Stomach (tissue), 19 donors: ENCODE measurements at places on chromosomes 7 and 10. TPM values are rescaled to one million over a fixed set of nuclear protein-coding genes. Genes with fewer than 3 reads are reported as not detected.

Gene TMEM130
- total RNA-seq, result 4.1 TPM

Gene PAX2
- total RNA-seq, result not detected

Gene NEUROD6
- not detected for total RNA-seq

- DNase-seq, result no peak
- no peaks in the 10 kb centered on the region for H3K36me3 ChIP-seq
- H3K4me3 ChIP-seq, result no peak overlapping the region
- H3K27ac ChIP-seq, result no peak overlapping the region
- peaks cover 9% of the 10 kb centered on the region for H3K27me3 ChIP-seq
Observed at GRCh38 chr10:15712883-15713282, 6.8 kb downstream of the ITGA8 start.

DNA sequence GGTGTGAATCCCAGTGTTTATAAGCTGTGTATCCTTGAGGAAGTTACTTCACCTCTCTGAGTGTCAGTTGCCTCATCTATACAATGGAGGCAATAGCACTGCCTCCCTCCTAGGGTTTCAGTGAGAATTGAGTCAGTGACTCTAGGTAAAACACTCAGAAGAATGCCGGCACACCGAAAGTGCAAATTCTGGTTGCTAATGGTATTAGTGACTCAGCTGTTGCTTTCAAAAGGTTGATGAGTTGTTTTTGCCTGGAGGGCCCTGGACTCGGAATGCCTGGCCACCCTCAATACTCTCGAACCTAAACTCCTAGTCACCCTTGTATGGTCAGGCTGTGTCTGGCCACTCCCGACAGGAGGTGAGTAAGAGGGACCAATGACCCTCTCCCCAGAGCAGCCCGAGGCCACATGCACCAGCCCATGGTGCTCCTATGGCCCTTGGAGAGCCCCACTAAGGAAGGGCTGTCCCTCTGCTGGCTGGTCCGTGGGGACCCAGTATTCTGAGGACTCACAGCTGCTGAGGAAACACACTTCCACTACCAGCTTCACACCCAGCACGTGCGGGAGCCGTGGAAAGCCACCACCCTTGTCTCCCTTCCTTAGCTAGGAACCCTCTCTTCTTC lies 60.2 kb downstream of the CALML3 start:
- H3K4me3 ChIP-seq, result no peak overlapping the region
- no peak overlapping the region for H3K27ac ChIP-seq
- H3K27me3 ChIP-seq, result peaks cover 3% of the 10 kb centered on the region
- no peaks in the 10 kb centered on the region for H3K36me3 ChIP-seq

DNA sequence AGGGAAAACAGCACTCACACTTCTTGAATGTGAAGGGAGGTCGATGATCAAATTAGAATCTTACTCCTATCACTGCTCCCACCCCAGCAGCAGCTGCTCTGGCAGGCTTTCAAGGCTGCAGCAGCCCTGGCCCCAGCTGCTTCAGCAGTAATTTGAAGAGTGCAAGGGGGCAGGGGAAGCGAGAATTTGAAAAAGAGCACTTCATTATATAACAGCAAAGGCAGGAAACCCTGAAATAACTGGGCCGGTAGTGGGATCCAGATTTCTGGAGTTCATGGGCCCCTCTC lies 44.9 kb downstream of the MYPN start:
- no peak overlapping the region for H3K4me3 ChIP-seq
- H3K27me3 ChIP-seq, result no peaks in the 10 kb centered on the region
- H3K27ac ChIP-seq, result no peak overlapping the region
- H3K4me1 ChIP-seq, result peaks cover 22% of the 10 kb centered on the region

- no peaks in the 10 kb centered on the region for H3K27me3 ChIP-seq
- peaks cover 23% of the 10 kb centered on the region for H3K36me3 ChIP-seq
- DNase-seq, result peak; percentile 78
Observed at GRCh38 chr7:74083928-74084721, 521 bp downstream of the LIMK1 start.

DNA sequence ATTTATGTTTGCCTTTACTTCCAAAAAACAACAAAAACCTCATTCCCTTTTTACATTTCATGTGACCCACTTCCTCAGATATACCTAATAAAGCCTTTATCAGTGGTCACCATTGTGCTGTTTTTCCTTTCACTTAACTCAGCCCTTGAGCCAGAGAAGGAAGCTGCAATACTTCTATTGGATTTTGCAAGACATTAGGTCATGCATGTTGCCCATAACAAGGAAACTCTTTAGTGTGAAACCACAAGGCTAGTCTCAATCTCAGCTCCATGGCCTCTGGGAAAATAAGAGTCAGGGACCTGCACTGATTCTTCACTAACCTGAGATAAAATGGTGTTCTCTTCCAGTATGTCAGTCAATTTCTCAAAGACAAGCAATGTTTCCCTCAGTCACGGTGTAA lies 27.8 kb downstream of the STEAP4 start:
- no peak overlapping the region for H3K4me3 ChIP-seq
- no peaks in the 10 kb centered on the region for H3K36me3 ChIP-seq
- H3K27ac ChIP-seq, result no peak overlapping the region

GRCh38 chr10:81019029-81019890 lies 481.6 kb downstream of the SH2D4B start:
- DNase-seq, result peak; percentile 76
- H3K36me3 ChIP-seq, result no peaks in the 10 kb centered on the region
- H3K27ac ChIP-seq, result no peak overlapping the region
- H3K4me3 ChIP-seq, result no peak overlapping the region
- H3K4me1 ChIP-seq, result no peaks in the 10 kb centered on the region

GRCh38 chr7:40887099-40887498 lies 752.3 kb downstream of the SUGCT start:
- no peak overlapping the region for H3K4me3 ChIP-seq
- no peaks in the 10 kb centered on the region for H3K27me3 ChIP-seq
- H3K4me1 ChIP-seq, result no peaks in the 10 kb centered on the region

- DNase-seq, result no peak
- H3K27me3 ChIP-seq, result no peaks in the 10 kb centered on the region
- H3K4me3 ChIP-seq, result no peak overlapping the region
- H3K27ac ChIP-seq, result no peak overlapping the region
- no peaks in the 10 kb centered on the region for H3K4me1 ChIP-seq
Observed at GRCh38 chr10:80988755-80989154, 451.1 kb downstream of the SH2D4B start.

DNA sequence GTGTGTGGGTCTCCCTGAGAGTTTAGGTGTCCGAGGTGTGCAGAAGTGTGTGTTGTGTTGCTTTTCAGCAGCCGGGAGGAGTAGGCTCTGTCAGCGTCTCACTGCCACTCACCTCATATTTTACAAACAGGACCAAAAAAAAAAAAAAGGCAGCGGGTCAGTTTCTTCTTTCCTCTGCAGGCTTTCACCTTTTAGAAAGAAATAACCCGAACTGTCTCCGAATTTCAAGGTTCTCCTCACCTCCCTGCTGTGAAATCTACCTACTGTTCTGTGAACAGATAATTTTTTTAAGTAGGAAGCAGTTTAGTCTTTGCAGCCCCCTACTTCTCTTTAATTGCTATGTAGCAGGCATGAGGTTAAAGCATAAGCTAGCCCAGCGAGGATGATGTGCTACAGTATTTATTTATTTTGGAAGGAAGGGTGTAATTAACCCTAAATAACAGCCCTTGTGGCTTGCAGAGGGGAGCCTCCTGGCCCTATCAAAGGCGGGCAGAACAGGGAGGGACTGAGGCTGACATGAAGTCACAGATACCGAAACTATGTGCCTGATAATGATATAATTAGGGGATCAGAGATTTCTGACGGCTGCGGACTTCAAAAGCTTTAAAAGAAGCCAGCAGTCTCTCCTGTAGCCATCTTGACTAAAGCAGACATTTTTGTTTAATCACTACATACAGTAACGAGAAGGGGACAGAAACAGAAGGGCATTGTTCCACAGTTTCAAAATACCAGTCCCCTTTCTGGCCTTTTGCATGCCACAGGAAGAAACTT lies 1.6 kb downstream of the BAMBI start:
- H3K27ac ChIP-seq, result no peak overlapping the region
- peaks cover 44% of the 10 kb centered on the region for H3K4me1 ChIP-seq
- DNase-seq, result peak; percentile 41
- no peaks in the 10 kb centered on the region for H3K36me3 ChIP-seq
- no peaks in the 10 kb centered on the region for H3K27me3 ChIP-seq

GRCh38 chr10:29096303-29096824 lies 192.5 kb upstream of the LYZL1 start:
- H3K4me1 ChIP-seq, result no peaks in the 10 kb centered on the region
- no peaks in the 10 kb centered on the region for H3K27me3 ChIP-seq
- no peak overlapping the region for H3K4me3 ChIP-seq
- no peak for DNase-seq
- H3K27ac ChIP-seq, result no peak overlapping the region
